ENCODE measurements at places on chromosomes 2 and 18. TPM values are rescaled to one million over a fixed set of nuclear protein-coding genes. Genes with fewer than 3 reads are reported as not detected.

DNA sequence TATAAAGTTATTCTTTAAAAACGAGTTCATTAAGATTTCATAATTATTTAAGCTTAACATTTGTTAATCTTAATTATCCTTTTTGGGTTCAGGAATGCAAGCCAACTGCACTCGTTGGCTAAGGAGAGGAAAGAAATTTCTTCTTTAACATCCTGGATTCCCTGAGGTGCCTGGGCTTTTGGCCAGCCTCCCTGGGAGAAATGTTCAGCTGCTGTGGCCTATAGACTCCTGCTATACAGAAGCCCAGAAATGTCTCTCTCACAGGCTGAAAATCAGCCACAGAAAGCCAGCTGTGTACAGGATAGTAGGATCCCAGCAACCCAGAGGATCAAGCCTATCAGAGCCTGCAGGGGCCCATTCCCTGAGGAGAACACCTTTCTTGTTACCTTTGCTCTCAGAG is 430.3 kb downstream of the XIRP2 start:
- no peak for DNase-seq

GRCh38 chr18:49949951-49950395 is 136.6 kb upstream of the ACAA2 start:
- no peak for DNase-seq

DNA sequence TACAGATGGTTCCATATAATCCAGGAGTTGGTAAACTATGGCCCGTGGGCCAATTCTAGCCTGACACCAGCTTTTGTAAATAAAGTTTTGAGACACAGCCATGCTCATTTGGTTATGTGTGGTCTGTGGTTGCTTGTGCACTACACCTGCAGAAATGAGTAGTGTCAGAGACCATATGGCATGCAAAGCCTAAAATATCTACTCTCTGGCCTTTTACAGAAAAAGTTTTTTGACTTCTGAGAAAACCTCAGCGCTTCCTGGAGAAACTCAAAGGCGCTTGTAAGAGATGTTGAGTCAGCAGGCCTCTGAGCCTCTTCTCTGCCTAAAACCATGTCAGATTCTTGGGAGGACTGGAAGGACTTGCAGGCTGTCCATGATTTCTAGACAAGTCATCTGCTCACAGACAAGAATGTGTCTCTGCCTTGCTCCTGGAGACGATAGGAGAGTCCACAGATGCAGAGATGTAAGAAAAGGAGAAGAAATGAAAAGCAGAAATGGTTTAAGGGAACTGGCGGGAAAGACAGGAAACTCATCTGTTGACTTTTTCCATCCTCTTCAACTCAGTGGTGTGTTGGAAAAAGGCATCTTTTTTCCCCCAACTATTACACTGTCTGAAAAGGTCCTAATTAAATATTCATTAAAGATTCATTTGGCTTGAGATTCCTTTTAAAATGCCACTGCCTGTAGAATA is 5.2 kb downstream of the TTC39C start:
- no peak for DNase-seq

- no peak for DNase-seq
Measured at GRCh38 chr2:31081492-31081891, 56.7 kb downstream of the GALNT14 start.

GRCh38 chr2:201973305-201973928 is 60.2 kb upstream of the FZD7 start:
- no peak for DNase-seq

- no peak for DNase-seq
Measured at GRCh38 chr2:236057375-236057774, 110.8 kb downstream of the GBX2 start.

DNA sequence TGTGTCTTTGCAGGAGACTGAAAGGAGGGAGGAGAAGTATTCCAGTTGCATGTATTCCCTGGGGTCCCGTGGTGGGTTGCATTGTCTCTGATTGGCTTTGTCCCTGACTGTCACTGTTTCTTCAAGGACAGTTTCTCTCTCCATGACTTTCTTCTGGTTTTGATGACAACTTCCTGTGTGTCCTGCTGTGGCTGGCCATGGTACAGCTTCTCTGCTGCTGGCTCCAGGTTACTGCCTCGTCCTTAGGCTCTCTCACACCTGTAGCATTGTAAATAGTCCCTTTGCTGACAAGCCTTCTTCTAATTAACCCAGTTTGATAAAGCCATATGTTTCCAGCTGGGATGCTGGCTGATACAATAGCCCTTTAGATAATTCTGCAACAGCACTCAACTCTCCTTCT is 129.0 kb downstream of the LPIN1 start:
- no peak for DNase-seq

DNA sequence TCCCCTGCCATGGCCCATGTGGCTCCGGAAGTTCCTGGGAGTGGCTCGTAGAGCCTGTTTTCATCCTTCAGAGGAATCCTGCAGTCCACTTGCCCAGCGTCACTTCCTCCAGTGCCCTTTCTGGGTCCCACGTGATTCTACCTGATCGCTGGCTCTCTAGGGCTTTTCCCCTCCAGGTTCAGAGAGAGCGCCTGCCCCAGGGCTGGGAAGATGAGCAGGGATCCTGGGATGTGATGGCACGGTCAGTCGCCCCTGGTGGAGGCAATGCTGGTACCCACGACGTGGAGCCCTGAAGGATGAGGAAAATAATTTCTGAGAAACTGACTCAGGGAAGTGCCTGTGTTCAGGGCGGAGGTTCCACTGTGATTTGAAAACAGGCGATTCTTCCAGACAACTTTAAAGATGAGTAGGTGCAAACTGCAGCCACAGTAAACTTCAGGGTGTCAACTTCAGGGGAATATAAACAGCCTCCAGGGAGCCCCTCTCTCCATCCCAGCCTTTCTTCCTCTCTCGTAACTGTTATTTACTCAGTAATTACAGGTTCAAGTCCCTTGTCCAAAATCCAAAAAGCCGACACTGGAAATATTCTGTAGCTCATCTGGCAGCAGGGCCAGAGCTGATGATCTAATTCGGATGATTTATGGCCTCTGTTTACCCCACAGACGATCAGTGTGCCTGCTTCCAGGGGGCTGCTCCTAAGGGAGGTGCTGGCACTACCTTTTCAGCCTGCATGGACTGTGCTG is 105.9 kb downstream of the AGAP1 start:
- no peak for DNase-seq

The OSGEPL1 gene
- 4.2 TPM for total RNA-seq

The IL36A gene
- not detected for total RNA-seq

The PROKR1 gene
- total RNA-seq = 0.38 TPM

The PROM2 gene
- total RNA-seq = 0.62 TPM

The COL3A1 gene
- total RNA-seq = 0.31 TPM

The APCDD1 gene
- 3.1 TPM for total RNA-seq

Measured in endothelial cell (in vitro differentiated cells).